ENCODE measurements at places on chromosomes 6 and 20.

DNA sequence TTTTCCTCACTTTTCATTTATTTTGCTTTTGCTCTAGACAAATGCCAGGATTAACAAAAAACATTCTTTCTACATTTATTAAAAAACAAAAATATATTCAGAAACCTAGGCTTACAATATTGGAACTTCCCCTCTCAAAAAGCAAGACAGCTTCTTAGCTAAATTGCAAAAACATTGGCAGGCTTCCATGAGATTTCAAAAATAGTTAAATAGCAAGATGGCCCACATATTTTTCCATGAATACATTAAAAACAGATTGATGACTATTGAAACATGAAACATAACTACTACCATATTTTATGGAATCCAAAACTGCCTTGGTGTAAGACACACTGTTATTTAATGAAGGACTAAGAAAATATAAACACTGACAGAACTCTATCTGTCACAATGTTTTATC lies 92.0 kb downstream of the LY86 start:
- no peak for DNase-seq

- peak; percentile 47 for DNase-seq
Measured at GRCh38 chr20:36467076-36467999, 74.0 kb upstream of the MYL9 start.

DNA sequence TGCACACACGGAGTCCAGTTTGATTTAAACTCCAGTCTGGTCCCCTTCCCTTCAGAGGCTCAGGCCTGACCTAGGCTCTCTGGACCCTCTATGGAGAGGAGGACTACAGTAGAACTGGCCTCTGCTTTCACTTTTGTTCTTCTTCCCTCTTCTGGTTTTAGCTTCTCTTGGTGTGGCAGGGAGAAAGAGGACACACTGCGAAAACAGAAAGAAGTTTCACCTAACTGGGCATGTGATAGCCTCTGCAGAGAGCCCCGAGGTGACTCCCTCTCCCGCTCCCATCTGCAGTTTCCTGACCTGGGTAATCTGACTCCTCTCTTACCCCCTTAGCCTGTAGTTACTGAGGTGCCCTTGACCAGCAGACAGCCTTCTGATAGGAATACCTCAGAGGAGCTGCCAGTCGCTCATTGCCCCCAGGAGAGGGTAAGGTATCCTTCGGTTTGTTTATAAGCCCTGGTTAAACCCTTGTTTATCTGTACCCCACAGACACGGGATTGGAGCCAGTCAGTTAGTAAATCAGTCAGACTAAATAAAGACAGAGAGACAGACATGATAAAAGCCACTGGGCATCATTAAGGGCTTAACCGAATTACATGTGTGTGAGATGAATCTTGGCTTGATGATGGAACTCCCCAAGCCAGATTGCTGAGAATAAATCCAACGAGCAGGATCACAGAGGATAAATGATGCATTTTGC lies 12.0 kb upstream of the DTNBP1 start:
- DNase-seq, result no peak

DNA sequence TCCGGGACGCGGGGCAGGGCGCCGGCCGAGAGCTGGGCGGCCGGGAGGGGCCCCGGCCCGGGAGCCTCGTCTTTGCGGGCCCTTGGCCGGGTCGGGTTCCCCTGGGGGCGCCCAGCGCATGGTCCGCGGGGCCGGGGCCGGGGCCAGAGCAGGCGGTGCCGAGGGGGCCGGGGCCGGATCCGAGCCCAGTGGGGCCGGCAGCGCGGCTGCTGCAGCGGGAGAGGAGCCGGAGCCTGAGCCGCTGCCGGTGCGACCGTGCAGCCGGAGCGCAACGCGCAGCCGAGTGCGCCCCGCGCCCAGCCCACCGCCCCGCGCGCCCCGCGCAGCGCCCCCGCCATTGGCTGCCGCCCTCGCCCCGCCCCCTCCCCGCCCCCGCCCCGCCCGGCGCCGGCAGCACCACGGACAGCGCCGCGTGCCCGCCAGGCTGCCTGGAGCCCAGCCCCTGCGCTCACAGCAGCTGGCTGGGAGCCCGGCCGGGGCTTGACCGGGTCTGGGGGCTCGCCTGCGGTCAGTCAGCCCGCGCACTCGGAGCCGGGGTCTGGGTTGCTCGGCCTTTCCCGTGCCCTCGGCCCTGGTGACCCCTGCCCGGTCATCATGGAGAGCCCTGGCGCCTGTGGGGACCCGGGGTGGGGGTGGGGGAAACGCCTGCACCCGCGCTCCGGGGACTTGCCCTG lies at the start of gene HRH3:
Gene HRH3 (minus strand): TSS at position 287 of the 674 bp plus-strand sequence. CDS start 308 bp downstream, outside the sequence.
- DNase-seq, result peak; percentile 44

- no peak for DNase-seq
Measured at GRCh38 chr6:95110767-95111166, 466.6 kb upstream of the MANEA start.

DNA sequence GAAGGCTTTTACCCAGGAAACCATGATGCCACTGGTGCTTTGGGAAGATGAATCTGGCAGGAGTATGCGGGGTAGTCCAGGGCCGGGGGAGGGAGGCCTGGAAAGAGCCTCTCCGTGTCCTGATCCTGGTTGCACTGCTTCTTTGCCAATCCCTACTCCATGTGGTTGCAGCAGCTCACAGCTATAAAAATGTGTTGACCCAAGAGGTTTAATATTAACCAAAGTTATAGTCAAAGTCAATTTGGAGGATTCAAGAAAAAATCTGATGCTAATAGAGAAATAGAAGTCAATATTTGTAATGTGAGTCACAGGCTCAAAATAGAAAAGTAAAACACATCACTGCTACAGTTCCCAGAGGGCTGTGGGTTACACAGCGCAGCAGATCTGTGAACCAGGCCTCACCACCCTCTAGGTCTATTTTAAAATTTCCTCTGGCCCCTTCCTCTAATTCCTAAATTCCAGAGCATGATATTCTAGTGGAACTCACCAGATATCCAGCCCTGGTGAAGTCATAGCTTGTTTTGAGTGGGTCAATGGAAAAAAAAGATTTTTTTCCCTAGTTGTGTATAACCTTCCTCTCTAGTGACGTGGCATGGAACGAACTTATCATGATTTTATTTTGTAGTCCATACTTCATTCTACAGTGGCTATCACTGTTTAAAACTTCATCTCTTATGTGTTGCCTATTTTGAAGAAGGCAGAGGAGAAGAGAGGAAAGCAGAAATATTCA lies 63.2 kb upstream of the BMP2 start:
- no peak for DNase-seq

DNA sequence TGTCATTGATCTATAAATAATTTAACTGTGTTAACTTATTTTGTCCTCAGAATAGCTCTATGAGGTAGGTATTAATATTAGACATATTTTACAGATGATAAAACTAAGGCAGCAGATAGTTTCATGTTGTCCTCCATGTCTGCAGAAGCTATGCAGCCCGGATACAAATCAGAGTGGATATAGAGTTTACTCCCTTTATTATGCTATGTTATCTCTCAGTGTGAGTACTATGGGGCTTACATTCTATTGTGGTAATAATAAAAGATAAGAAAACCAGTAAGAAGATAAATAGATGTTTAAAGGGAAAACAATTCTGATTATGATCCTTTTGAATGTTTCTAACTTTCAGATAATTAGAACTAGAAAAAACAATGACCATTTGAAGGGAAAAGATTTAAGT lies 979.8 kb upstream of the CITED2 start:
- no peak for DNase-seq

GRCh38 chr20:3433744-3434143 lies 26.3 kb upstream of the DNAAF9 start:
- DNase-seq, result no peak

DNA sequence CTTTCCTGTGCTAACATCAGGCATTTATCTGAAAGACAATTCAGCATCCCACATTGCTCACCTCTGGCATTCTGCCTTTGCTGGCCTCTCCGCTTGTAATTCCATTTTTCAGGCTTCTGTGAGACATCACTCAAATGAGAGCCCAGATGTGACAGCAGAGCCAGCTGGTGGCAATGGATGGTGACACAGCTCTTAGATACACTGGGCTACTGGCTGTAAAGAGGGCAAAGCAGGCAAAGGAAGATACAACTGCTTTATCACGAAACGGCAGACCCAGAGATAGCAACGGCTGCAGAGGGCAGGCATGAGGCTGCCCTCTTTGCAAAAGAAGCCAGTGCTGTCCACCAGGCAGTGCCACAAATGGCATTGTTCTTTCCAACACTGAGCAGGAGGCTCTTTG lies 329.8 kb downstream of the KIF16B start:
- no peak for DNase-seq

DNA sequence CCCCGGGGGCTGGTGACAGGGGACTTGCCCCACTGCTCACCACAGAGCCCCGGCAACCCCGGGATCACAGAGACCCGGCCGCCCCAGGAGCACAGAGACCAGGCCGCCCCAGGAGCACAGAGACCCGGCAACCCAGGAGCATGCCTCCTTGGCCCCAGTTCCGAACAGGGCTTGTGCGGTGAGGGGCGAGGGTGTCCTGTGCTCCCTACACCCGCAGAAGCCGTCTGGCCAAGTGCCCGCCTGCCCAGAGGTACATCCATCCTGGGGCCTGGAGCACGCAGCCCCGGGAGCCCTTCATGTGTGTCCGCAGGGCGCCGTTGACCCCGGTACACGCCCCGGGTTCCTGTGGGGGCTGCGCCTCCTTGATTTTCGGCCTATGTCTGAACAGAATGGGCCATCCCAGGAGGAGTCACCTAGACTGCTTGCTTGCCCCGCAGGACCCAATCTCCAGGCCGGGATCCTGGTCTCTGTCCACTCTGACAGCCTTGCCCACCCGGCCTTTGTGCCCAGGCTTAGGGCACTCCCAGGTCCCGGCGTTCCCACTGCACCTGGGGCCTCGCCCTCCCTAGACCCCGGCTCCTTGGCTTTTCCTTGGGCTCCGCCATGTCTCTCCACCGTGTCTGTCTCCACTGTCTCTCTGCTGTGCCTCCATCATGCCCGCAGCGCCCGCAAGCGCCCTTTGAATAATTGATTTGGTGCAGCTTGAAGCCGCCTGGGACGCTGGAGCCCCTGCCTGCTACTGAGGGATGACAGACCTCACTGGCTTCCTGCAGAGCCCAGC lies 219.8 kb downstream of the ERMARD start:
- DNase-seq, result no peak

GRCh38 chr6:91083211-91083610 lies 496.3 kb upstream of the MAP3K7 start:
- DNase-seq, result no peak

DNA sequence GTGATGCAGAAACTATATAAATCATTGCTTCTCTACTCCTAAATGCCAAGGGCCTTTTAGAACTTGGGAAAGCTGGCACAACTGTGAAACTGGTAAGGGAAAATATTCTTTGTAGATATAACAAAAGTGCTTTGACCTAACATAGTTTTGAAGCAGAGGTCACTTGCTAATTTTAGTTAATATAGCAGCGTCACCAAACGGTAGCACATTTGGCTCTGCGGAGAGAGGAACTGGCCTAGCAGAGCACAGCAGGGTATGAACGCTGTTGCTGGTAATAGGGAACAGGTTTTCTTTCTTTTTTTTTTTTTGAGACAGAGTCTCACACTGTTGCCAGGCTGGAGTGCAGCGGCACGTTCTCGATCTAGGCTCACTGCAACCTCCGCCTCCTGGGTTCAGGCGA lies 67.4 kb downstream of the ECT2L start:
- DNase-seq, result no peak

DNA sequence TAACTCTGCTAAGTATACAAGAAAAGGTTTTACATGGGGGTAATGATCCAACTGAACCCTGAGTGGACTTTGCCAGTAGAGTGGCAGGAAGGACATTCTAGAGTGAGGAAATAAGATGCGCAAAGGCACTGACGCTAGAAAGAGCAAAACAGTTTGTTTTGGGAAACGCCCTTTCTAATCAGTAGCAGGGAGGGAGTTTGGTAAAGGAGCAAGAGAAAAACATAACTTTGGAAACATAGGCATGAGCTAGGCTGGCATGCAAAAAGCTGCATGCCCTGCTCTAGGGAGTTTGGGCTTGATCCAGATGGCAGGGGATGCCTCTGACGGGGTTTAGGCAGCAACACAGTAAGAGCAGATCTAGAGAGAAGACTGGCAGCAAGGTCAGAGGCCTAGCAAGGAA lies 135.2 kb downstream of the DST start:
- no peak for DNase-seq

DNA sequence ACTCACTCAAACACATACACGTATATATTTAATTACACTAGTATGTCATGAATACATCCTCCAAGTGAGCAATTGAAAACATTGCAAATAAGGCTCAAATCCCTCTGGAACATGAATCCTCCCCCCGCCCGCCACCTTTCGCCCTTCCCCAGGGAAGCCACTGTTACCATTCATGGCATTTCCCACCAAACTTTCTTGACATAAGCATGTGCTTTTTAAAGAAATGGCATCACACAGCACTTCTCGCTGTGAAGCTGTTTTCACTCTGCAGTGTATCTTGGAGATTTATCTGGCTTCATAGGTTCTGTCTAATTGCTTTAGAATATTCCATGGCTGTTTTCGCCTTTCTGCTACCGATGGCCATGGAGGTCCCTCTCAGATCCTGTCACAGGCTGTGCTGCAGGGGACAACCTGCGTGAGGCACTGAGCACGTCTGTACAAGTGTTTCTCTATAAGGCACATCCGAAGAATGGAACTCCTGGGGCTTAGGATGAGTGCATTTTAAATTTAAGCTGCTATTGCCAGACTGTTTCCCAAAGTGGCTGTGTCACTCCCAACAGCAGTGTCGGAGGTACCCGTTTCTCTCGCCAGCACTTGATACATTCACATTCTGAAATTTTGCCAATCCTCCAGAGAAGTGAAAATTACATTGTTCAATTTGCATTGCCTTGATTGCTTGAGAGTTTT lies 22.2 kb upstream of the PHACTR3 start:
- no peak for DNase-seq

DNA sequence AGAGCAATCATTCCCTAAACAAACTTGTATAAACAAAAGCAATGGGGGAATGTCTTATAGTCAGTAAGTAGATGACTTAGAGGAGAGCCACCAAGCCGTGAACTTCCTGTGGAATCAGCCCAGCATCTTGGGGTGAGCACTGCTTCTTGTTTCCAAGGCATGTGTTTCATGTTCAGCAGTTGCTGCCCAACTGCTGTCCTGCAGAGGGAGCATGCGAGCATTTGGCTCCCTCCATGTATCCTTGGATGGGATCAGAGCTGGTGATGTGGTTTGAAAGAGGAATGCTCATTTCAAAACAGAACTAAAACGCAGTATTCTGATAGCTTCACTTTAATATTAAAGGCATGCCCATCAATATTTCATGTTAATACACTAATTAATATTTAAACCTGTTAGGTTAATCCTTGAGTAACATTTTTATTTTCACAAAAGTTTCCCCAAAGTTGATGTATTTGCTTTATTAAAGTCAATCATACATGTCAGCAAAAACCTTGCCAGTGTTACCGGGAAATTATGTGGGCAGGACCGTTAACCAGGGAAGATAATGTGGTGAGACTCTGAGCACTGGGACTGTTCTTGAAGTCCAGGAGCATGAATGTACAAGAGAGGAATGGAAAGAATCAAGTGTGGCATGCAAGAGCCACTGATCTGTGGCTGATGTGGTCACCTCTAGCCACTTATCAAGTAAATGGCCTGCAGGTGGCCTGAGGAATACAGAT lies 172.1 kb upstream of the GGTLC1 start:
- DNase-seq, result no peak
